ENCODE measurements at places on chromosomes 5 and 9.

- no peak for DNase-seq
These were observed 698.4 kb downstream of the DNAH5 start for GRCh38 chr5:13246053-13246452.

GRCh38 chr9:126705767-126706697 is 92.3 kb downstream of the LMX1B start:
- no peak for DNase-seq

DNA sequence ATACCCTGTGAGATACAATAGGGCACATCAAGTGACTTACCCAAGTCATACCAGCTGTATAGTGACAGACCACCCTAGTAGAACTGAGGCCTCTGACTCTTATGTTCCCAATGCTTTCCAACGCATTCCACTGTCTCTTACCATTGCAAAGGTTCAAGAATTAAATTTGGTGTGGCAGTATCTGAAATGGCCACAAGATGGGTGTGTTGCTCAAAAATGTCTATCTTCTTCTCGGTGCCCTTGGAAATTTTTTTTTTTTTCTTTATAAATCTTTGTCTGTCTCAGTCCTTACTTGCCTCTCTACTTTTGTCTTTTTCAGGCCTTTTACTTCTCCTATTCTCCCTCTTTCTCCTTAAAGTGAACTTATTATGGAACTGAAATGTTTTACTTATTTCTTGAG is 48.4 kb downstream of the GPR21 start:
- no peak for DNase-seq

DNA sequence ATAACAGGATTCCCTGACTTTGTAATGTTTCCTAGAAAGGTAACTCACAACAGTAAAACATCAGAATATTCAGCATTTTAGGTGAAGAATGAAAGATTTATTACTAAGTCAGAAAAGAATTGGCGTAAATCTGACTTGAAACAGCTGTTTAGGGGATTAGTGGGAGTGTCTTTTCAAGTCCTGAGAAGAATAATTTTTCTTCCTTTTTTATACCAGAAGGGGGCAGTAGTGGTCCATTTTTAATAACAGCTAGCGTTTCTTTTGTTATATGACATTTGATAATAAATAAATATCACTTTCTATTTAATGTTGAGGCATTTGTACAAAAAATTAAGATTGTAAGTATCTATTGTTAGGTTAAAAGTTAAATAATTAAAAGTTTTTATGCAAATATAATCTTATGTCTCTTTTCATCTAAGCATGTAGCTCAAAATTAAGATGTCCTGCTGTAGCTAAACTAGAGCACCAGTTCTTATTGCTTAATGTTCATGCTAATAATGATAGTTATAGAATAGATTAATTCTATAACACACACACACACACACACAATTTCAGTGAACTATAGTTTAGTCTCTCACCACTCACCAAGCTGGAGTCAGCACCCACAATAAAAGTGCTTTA is 258.7 kb upstream of the ARRDC3 start:
- DNase-seq: no peak

DNA sequence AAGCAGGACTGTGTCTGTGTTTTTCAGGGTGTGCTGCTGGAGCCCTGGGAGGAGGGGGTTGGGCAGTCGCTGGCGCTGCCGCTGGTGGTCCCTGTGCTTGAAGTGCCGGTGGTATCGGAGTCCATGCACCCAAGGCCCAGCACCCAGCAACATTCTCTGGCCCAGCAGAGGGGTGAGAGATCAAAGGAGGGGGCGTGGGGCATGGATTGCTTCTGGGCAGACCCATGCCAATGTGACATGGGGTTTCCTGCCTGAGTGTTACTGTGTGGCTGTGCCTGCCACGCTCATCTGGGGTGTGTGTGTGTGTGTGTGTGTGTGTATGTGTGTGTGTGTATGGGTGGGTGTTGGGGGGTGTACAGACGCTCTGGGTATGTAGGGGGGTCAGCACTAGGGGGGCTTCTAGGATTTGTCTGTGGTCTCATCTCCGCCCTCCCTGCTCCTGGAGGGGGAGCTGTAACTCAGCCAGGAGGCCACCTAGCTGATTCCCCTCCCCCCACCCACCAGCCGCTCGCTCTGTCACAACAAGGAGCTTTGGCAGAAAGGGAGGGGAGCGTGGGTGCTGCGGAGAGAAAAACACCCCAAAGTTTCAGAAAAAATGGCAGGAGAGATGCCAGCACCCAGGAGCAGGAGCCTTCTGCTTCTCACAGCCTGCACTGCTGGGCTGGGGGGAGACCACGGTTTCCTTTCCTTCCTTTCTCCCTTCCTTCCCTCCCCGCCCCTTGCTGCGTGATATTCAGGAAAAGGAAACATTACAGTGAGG is 35.9 kb upstream of the HSPA9 start:
- no peak for DNase-seq

DNA sequence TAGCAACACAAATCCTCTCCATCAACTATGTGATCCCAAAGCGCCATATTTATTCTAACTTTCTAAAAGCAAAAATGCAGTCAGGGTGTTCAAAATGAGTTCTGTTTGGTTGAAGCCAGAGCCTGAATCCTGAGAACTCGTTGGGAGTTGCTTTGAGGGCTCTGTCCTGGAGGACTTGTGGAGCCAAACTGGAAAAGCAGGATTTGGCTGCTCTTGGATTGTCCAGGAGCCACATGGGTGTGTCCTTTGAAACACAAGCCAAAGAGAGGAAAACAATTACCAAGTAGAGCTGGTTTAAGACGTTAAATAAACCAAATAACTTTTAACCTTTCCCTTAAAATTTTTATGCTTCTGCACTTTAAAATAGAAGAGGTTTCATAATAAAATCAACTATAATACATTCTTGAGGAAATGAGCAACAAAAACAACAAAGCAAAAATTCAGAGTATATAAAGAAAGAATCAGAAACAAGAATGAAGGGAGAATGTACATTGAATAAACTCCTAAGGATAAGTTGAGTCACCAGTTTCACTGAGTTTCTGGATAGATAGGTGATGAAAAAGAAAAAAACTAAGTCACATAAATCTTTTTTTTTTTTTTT is 13.5 kb downstream of the C5orf46 start:
- no peak for DNase-seq

DNA sequence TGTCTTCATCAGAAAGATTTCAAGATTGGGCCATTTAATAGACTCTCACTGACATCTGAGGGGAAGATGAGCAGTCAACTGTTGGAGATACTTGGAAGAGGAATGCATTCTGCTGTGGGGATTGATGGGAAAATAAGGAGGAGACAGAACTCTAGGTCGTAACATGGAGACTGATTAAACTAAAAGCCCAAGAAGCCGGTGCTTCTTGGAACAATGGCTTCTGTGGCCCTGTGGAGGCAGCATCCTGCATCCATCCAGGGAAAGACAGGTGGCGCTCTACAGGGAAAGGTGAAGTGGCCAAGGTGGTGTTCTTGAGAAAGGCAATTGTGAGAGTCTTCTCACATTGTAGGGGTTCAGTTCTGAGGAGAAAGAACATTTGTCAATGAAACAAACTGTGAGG is 31.3 kb downstream of the ZFAND5 start:
- DNase-seq: no peak

DNA sequence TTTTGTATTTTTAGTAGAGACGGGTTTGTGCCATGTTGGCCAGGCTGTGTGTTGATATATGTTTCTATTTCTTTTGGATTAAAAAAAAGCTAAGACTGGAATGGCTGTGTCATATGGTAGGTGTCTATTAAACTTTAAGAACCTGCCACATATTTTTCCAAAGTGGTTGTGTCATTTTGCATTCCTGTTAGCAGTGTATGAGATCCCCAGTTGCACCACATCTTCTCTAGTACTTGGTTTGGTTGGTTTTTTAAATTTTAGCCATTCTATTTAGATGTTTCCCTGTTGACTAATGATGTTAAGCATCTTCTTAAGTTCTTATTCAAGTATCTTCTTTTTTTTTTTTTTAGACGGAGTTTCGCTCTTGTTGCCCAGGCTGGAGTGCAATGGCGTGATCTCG is 36.2 kb upstream of the MEGF9 start:
- DNase-seq: no peak

DNA sequence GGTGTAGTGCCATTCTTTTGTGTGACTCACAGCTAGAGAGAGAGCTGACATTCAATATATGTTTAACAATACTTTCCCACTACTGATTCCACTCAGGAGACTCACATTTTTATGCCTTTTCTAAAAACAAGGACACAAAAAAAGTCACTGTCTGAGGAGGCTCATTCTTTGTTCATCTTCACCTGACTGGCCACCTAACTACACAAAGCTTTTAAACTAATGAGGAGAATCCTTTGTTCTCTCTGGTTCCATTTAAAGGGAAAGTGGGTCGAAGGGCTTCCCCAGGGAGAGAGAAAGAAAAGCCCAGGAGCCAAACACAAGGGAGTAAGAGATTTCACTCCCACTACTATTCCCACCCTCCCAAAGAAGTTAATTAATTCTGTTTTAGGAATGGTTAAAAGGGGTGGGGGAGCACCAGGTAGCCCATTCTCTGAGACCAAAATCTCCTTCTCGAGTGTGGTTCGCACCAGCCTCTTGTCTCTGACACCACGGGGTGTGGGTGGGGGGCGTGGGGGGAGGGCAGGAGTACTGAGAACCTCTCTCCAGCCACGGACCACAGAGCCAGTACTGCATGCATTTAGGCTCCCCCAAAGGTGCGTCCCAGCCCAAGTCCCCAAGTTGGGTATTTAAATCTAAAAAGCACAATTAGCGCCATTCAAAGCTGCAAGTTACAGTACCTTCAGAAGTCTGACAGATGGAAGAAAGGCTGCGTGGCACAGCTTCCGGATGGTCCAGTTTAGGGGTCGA is 747 bp downstream of the TRPM3 start:
- no peak for DNase-seq

- no peak for DNase-seq
These were observed 59.3 kb downstream of the SVEP1 start for GRCh38 chr9:110520120-110520701.

DNA sequence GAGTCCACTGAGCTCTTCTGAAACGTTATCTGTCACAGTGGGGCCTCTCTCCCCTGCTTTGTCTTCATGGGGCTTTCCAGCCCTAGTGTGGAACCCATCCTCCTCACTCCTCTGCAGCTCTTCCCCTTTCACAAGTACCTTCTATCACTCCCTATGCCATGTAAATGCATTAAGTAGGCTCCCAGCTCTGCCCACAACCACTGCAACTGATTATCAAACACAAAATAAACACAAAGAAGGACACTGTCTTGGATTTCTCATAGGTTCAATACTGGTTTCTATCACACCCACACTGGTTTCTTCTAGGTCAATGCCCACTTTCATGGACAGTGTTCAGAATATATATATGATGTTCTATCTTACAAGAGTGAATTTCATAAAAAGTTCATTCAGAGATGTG is 139.4 kb downstream of the GNAQ start:
- DNase-seq: no peak

DNA sequence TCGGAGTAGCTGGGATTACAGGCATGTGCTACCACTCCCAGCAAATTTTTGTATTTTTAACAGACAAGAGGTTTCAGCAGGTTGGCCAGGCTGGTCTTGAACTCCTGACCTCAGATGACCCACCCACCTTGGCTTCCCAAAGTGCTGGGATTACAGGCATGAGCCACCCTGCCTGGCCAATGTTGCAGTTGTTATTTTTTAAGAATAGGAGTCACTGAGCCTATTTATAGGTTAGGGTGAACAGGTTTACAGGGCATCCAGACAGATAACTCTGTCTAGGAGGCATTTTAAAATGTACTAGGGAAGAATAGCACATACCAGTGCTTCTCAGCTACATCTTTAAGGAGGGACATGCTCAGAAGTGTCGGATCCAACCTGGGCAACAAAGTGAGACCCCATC is 60.1 kb upstream of the BNC2 start:
- DNase-seq: no peak

DNA sequence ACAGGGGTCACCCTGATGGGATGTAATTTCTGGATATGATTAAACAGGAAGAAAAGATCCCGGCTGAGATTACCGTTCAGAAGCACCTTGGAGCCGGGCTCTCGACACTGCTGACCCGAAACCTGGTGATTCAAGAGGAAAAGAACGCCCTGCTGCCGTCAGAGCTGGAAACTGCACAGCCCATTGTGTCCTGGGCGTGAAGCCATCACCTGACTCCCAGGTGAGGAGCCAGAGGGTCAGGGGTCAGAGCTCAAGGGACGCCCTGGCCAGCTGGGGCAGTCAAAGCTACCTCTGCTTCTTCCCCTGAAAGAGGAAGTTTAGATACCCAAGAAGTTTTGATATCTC is 17.8 kb upstream of the SLC12A7 start:
- no peak for DNase-seq

- no peak for DNase-seq
These were observed 23.1 kb upstream of the MED10 start for GRCh38 chr5:6401410-6401809.

DNA sequence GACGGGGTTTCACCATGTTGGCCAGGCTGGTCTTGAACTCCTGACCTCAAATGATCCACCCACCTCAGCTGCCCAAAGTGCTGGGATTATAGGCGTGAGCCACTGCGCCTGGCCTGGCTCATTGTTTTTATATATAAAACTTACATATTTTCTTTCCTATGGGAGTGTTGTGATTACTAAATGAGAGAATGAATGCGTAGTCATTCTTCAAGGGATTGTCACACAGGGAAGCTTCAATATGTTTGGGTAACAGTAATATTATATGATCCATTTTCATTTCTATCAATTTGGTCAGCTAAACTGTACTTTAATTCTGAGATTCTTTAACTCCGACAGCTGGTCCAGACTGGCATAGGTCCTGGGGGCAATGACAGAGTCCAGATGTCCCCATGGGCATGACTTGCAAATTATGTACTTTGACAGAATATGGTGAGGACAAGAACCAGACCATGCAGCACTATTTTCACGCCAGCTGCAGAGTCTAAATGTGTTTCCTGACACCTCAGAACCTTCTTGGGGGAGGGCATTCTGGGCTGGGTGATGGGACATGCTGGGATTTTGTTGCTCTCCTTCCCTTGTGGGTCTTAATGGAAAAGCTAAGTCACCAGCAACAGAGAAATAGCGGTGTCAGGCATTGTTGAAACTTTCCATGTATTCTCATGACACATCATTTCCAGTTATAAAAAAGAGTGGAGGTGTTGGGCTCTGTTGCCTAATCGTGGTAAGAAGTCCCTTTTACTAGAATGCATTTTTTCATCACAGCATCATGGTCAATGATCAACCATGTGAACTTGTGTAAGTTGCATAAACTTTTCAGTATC is 40.9 kb upstream of the TNC start:
- DNase-seq: no peak

DNA sequence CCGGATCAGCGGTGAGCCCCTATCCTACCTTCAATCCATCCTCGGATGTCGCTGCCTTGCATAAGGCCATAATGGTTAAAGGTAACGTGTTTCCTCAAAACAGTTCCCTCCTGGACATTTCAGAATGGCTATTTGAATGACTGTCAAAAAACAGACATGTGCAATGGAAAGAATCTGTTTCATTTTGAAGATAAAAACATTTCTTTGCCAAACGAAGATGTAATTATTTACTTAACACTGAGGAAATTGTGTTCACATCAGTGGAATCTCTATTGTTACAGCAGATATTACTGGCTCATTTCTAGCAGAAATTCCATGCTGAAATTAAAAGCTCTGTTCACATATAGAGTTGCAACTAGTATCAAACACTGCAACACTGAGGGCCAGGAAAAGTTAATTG is 7.1 kb downstream of the ANXA1 start:
- no peak for DNase-seq

GRCh38 chr5:160097991-160098390 is 21.3 kb downstream of the PWWP2A start:
- DNase-seq: no peak

Measured in esophagus squamous epithelium (tissue), 5 donors.